ENCODE measurements at places on chromosomes 16 and 17.
A peak's percentile ranks its signal among the peaks of the same experiment; 100 is the strongest.

- no peak for DNase-seq
These were observed 23.8 kb downstream of the OSBPL7 start for GRCh38 chr17:47797797-47798196.

GRCh38 chr17:57849163-57849873 is 526 bp downstream of the MRPS23 start:
- DNase-seq: no peak

DNA sequence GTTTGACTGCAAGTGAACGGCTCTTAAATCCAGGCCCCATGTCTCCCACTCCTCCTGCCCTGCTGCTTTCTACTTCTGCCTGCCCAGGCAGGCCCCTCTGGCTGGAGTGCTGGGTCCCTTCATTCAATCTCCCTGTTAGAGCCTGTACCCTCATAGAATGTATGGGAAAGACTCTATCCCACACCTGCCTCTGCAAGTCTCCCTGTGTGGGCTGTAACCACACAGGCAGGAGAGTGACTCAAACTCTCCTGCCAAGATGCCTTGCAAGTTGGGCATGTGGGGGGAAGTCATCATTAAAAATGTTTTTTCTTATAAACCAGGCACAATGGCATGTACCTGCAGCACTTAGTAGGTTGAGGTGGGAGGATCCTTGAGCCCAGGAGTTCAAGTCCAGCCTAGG is 77.5 kb downstream of the PLXDC1 start:
- DNase-seq: no peak

- DNase-seq: no peak
These were observed 142.1 kb downstream of the HS3ST3B1 start for GRCh38 chr17:14442798-14443528.

GRCh38 chr17:12620200-12620720 is 45.4 kb upstream of the MYOCD start:
- DNase-seq: no peak

DNA sequence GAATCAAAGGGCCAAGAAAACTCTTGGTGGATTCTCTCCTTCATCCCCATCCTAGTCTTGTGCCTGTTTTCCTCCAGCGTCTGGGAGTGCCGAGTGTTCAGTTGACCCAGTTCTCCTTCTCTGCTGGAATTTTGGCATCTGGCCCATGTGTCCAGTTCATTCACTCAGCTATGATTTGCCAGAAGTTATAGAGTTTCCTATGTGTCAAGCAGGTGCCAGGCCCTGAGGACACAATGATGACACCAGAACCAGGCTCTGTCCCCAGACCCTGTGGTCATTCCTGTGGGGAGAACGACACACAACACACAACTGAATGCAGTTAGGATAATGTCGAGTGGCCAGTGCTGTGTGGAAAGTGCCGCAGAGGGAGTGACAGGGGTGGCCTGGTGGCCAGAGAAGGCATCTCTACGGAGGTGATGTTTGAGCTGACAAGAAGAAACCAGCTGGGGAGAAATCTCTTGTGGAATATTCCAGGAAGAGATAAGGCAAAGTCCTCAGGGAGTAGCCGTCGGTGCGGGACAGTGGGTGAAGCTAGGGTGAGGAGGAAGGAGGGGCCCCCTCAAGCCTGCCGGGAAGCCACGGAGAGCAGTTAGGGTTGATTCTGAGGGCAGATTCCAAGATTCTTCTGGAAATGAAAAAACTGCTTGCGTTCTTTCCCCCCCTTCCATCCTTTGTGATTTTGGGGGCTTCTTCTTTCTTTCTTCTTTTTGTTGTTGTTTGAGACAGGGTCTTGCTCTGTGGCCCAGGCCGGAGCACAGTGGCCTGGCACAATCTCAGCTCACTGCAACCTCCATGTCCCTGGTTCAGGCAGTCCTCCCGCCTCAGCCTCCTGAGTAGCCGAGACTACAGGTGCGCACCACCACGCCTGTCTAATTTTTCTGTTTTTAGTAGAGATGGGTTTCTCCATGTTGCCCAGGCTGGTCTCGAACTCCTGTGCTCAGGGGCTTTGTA is 35.8 kb upstream of the IL34 start:
- DNase-seq: no peak

- DNase-seq: no peak
These were observed 30.9 kb downstream of the ZNF469 start for GRCh38 chr16:88413631-88414030.

GRCh38 chr16:89129378-89129777 is 35.7 kb downstream of the ACSF3 start:
- no peak for DNase-seq

DNA sequence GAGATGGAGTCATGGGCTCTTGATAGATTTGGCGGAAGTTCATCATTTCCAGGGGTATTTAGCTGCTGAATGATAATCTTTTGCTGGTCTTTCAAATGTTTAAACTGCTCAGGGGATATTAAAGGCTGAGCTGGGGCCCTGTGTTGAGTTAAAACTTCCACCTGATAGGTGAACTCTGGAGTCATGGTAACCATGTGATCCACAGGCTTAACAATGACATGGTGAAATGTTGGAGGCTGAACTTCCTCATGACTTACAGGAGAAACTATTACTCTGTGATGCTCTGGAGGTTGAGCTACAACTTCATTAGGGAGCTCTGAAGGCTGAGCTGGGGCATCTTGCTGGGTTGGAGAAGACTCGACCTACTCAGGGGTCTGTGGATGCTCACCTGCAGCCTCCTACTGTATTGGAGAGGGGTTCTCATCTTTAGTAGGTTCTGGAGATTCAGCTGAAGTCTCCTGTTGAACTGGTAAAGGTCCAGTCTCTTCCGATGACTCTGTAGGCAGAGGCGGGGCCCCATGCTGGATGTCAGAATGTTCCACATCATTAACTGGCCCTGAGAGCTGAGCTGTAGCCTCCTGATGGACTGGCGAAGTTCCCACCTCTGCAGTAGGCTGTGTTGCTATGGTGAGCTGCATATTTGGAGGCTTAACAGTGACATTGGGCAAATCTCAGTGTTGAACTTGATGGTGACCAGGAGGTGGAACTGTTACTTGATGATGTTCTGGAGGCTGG is 24.2 kb downstream of the RDM1 start:
- no peak for DNase-seq

- no peak for DNase-seq
These were observed 89.9 kb downstream of the ABR start for GRCh38 chr17:1089915-1090314.

DNA sequence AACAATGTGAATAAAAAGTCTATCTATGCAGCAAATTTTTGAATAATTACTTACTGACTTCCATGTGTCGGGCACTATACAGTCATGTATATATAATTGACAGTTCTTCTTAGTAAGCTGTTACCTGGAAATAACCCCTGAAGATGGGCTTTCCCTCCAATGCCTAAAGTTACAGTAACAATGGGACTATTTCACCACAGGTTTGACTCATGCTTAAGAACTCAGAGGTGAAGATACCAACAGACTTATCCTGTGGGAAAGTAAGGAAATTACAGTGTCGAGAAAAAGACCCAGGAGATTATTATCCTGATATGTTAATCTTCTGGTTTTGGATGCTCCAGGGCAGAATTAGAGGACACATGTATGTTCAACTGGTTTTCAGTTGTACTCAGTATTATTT is 601.5 kb upstream of the SOX9 start:
- DNase-seq: no peak

- DNase-seq: no peak
These were observed 2.0 kb downstream of the ABCC12 start for GRCh38 chr16:48153774-48154173.

DNA sequence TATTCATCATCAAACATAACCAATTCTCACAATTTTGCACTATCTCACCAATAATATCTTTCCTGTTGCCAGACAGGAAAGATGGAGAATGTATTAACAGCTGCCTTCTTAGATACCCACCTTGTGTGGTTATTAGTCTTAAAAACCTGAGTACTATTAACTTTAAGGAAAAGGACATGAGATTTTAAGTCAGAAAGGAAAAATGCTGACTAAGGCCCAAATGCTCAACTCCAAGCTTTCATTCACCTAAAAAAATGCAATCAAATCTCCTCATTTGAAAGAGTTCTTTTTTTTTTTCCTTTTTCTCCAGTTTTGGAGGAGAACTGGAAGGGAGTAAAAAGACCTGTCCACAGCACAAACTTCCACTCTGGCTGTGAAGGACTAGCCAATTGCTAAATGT is 61.3 kb upstream of the PHOSPHO1 start:
- no peak for DNase-seq

- peak; percentile 22 for DNase-seq
These were observed 9.3 kb downstream of the C16orf78 start for GRCh38 chr16:49382916-49383315.

GRCh38 chr16:46895399-46896313 is 11.5 kb downstream of the GPT2 start:
- DNase-seq: no peak

DNA sequence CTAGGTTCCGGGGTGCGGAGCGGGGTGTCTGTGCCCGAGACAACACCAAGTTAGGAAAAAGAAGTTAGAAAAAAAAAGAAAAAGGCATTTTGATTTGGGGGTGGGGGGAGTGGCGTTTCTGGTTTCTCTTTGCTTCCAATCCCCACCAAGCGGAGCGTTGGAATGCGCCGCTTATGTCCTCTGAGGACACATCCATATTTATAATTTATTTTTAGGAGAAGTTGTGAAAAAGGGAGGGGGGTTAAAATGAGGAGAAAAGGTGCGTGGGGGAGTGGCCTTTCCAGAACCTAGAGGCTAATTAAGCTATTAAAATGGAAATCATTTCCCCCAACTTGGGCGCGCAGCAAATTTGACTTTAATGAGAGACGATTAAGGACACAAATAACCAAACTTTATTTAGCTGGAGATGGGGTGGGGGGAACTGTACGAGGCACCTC is 232.1 kb downstream of the MRTFB start:
- DNase-seq: no peak

DNA sequence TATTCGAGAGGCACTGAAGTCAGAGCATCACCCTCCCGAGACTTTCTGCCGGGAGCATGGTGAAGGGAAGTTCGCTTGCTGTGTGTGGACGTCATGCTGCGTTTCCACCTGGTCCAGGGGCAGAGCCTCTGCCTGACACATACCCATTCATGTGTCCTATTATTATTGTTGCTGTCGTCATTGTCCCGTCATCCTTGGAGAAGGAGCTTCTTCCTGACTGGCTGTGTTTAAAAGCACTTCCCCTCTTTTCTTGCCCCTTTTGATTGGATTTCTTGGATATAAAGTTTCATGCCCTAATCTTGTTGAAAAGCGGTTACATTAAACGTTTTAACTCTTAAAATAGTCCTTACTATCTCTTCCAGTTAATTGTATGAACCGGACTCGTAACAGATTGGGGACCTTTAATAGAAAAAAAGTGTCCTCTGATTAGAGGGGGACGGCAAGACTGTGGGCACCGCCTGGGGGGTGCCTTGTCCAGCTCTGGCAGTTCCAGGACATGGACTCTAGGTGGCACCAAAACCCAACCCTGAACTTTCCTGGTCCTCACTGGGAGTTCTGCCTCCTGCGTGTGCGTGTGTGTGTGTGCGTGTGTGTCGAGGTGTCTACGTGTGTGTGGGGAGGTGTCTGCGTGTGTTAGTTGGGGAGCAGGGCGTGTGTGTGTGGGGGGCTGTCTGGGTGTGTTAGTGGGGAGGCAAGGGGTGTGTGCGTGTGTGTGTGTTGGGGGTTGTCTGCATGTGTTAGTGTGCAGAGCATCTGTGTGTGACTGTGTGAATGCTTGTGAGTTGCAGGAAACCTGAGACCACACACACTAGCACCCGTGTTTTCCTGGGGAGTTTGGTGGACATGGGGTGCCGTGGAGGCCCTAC is 133.3 kb upstream of the CIBAR2 start:
- DNase-seq: peak; percentile 69

- DNase-seq: no peak
These were observed 640 bp upstream of the NAGLU start for GRCh38 chr17:42535155-42536047.

DNA sequence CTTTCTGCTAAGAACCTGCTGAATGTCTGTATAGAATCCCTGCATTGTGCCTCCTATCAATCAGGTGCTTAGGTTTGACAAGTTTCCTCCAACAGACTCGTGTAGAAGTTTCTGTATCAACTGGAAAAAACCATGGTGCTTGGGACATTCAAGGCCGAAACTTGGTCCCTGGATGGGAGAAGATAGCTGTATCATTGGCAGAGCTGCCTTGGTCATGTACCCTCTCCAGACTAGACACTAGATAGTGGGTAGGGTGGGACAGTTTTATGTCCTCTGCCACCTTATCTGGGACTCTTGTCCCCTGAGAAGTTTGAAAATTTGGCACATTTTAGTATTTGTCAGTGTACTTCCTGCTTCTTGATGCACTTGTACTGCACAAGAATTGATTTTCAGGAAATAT is 520.8 kb downstream of the WWOX start:
- no peak for DNase-seq

DNA sequence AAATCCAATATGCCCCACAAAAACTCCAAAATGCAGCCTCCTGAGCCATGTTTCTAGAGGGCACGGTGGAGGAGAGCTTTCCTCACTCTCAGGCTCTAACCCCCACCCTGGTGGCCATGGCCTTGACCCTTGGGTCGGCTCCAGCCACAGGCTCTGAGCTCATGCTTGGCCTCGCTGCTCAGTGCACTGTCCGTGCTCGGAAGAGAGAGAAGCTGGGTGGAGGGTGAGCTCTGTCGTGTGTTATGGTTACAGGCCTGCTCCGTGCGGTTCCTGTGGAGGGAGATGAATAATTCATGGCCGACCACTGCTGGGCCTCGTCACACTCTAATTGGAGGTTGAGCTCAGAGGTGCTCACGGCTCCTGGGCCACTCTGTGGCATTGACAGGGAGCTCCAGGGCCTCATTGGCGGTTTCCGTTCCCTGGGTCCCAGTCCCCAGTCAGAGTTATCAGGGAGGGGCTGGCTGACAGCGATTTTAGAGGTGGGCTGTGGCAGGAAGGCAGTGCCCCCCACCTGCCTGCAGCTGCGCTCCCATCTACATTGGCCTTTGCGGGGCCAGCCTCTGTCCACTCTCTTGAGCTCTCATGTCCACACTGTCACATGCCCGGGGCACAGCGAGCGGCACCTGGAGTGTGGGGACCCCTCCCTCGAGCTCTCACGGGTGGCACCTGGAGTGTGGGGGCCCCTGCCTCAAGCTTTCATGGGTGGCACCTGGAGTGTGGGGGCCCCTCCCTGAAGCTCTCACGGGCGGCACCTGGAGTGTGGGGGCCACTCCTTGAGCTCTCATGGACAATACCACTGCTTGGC is 24.9 kb downstream of the ACSF3 start:
- DNase-seq: no peak

- DNase-seq: no peak
These were observed 3.0 kb upstream of the BAHCC1 start for GRCh38 chr17:81391936-81392908.

- no peak for DNase-seq
These were observed 2.2 kb downstream of the GRB7 start for GRCh38 chr17:39739885-39740356.

- no peak for DNase-seq
These were observed 759.0 kb upstream of the SOX9 start for GRCh38 chr17:71361656-71362450.

Data from A549 (cell line).